ENCODE measurements at places on chromosomes 6 and 20. TPM values are rescaled to one million over a fixed set of nuclear protein-coding genes. Genes with fewer than 3 reads are reported as not detected.

GRCh38 chr6:4511641-4512020 lies 264.6 kb upstream of the CDYL start:
- DNase-seq = no peak

DNA sequence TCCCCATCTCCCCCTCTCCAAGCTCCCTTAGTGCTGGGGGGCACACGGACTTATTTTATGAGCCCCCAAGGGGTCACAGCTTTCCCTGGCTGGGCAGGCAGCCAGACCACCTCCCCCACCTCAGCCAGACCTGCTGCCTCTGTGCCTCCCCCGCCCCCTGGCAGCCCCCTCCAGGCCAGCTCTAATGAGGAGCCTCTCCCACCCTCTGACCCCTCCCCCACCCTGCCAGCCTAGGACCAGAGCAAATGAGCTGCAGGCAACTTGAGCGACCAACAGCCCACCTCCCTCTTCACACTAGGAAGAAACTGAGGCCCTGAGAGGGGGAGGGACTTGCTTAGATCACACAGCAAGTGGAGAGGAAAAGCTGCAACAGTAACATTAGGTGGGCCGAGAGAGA lies 1.9 kb downstream of the GDF5 start:
- DNase-seq = no peak

Gene SLC17A3
- not detected for total RNA-seq

GRCh38 chr6:158086054-158086503 lies 82.0 kb downstream of the SERAC1 start:
- no peak for DNase-seq

Gene EPB41L1
- total RNA-seq = 58.2 TPM

DNA sequence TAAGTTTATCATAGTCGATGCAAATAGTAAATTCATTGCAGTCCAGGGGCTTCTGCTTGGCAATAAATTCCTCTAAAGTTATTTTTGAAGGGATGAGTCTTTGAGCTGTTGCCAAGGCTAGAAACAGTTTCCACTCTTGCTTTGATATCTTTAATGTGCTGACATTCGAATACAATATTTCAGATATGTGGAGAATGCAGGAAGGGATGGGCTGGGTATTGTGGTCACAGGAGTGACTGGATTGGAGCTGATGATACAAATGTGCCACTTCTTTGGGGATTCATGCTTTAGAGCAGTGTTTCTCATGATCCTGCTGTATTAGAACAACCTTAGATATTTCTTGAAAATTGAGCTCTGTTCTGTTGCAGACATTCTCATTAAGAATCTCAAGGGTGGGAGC lies 139.0 kb downstream of the PRDM13 start:
- DNase-seq = no peak

Gene FHL5
- 5.1 TPM for total RNA-seq

DNA sequence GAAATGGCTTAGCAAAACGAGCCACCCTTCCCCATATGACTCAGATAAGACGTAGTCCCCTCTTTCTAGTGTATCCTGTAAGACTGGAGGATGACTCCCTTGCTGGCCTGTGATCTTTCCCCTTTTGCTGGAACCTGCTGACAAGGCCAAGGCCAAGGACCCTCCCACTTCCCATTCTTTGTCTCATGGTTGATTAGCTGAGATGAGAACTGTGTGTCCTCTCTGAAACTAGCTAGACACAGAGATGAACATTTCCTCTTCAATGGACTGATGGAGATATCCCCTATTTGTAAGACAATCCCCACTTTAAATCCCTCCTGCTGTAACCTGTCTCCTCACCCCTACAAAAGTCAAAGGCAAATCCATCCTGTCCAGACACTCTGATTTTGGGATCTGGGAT lies 33.4 kb upstream of the SCRT2 start:
- DNase-seq = no peak

GRCh38 chr6:105178110-105178509 lies 1.7 kb downstream of the POPDC3 start:
- no peak for DNase-seq

GRCh38 chr6:1659816-1660215 lies 50.1 kb downstream of the FOXC1 start:
- no peak for DNase-seq

DNA sequence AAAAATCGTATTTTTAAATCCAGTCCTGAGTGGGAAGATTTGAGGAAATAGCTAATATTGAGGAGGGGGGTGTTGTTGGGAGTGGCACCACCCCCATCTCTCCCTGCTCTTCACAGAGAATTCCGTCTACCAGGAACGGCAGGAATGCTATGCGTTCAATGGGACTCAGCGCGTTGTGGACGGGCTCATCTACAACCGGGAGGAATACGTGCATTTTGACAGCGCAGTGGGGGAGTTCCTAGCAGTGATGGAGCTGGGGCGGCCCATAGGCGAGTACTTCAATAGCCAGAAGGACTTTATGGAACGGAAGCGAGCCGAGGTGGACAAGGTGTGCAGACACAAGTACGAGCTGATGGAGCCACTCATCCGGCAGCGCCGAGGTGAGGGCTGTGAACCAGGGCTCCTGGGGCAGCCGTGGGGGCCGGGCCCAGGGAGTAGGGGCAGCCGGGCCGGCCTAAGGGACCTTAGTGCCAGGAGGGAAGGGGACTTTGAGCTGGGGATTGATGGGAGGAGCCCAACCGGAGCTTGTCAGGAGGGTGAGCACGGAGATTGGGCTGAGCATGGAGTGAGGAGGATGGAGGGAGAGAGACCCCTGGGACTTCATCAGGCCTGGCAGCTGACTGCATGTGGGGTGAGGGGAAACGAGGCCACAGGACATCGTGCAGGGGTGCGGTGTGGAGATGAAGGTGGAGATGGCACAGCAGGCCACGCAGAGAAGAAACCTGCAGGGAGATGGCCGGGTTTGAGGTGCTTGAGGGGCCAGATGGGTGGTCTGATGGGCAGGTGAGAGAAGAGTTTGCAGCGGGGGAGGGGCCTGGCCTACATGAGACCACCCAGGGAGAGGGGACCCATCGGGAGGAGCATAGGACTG lies 41.3 kb downstream of the HLA-DPB1 start:
- DNase-seq = no peak

DNA sequence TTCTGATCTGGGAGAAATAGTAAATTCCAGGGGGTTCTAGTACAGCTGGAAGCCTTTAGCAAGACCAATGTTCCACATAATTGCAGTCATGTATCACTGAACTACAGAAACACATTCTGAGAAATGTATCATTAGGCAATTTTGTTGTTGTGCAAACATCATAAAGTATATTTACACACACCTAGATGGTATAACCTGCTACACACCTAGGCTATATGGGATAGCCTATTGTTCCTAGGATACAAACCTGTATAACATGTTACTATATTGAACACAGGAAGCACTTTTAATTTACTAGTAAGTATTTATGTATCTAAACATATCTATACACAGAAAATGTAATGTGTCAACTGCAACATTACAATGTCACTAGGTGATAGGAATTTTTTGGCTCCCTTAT lies 525.9 kb upstream of the NRSN1 start:
- DNase-seq = no peak

Gene MLN
- total RNA-seq = not detected

DNA sequence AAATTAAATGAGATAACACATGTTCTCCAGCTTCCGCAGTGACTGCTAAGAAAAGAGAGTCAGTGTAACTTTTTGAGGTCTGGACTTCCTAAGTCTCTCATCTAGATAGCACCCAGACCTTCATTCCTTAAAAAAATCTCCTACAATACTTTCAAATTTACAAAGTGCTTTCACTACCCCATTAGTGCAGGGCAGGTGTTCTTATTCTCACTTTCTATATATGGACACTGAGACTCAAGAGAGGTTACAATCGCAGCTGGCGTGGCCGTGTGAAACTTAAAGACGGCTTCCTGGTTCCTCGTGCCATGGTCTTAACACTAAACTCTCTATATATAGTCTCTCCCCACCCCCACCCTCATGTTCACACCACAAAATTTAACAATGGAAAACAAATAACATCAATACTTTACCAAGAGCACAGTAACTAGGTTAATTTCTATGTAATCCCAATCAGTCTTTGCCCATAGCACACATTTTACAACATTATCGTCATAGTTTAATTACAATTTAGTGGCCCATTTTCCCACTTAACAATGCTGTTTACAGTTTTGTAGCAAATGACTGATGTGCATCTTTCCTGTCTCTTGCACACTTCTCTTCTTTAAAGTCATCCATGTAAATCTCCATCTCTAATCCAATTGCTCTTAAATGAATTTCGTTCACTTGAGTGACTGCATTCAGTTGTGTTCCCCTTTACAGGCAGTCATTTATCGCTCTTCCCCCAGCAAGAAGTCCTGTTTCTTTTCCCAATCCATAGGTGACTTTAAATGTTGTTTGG lies 78.8 kb upstream of the ARID1B start:
- DNase-seq = no peak

GRCh38 chr6:170203212-170203611 lies 87.7 kb downstream of the DLL1 start:
- DNase-seq = peak; percentile 24

DNA sequence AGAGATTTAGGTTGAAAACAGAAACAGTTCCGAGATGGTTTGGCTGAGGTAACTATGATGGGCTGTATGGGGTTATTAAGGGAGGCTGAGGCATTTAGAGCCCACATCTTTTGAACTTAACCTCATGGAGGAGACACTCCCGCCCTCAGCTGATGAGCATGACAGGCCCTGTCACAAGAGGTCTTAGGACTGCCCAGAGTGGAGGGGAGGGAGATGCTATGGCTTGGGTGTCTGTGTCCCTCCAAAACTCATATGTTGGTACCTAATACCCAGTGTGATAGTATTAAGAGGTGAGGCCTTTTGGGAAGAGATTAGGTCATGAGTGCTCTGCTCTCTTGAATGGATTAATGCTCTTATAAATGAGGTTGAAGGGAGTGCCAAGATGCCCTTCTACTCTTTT lies 126.6 kb downstream of the CDC5L start:
- DNase-seq = no peak

- DNase-seq = no peak
Measured at GRCh38 chr6:45473121-45473993, 95.6 kb upstream of the SUPT3H start.

GRCh38 chr6:1494671-1495070 lies 105.3 kb downstream of the FOXF2 start:
- DNase-seq = no peak

- no peak for DNase-seq
Measured at GRCh38 chr20:63494420-63495166, 4.3 kb downstream of the EEF1A2 start.

DNA sequence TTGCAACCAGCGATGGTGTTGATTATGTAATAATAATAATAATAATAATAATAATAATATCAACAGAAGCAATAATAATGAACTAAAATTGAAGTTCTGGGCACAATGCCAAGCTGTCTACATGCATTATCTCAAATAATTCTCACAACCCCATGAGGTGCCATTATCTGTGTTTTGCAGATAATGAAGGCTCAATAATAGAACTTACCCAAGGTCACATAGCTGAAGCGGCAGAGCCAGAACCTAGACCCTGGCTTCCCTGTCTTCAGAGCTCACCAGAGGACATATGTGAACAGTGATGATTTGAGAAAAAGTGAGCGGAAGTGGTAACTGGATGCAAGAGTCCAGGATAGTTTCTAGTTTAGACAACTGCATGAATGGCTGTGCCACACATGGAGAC lies 91.0 kb downstream of the HIVEP1 start:
- no peak for DNase-seq

Gene DDAH2
- 136 TPM for total RNA-seq

DNA sequence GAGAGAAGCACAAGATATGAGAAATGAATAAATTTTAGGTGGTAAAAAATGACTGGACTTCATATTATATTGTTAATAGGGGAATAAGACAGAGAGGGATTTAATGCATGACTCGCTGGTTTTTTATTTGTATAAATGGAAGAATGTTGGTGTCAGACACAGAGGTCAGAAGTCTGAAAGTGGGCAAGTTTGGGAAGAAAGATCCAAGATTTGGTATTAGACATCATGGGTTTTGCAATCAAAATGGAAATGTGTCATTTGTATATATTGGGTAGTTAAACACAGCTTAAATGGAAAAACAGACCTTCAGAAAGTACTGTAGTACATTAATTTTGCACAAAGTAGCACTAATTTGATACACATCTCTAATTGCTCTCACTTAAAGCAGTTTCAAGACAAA lies 96.2 kb downstream of the EYA4 start:
- no peak for DNase-seq

DNA sequence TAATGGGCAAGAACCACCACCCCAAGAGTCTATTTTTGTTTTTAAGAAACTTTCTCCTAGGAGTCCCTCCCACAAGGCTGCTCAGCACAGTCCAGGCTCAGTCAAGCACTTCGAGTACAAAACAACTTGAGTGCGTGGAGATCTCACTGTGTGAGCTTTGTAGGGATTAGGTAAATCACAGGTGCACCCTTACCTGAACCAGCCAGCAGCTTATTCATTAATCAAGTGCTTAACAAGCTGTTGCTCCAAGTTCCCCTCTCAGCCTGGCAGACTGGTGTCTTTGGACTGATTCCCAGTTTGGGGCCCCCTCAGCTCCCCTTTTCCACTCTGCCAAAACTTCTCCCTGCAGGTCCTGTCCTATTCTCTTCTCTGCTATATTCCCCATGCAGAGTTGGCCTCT lies 133.1 kb downstream of the LY86 start:
- DNase-seq = no peak

Gene C6orf141
- not detected for total RNA-seq

DNA sequence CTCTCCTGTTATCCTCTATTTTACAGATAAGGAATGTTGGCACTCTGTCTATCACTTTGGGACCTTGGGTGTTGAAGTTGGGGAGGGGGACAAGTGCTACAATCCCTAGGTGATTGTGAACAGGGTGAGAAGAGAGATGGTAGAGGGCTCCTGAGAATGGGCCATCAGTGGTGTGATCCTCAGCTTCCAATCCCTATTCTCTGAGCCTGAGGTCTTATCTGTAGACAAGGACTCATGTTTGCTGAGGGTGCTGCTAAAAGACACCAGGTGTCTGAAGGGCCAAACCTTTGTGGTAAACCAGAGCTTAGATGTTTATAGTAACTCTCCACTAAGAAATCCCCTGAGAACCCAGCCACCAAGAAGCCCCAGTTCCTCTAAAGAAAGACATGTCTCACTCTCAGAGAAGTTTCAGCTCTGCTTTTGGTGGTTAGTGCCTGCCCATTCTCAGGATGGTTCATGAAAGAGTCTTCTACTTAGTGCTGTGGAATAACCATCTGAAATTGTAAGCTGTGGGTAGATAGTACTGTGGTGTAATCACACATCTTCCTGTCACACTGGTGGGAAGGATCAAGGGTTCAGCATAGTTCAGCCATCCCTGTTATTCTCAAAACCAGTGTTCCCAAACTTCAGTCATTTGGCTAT lies 58.2 kb upstream of the IL20RA start:
- no peak for DNase-seq

Gene SLC4A11
- 1.1 TPM for total RNA-seq

- no peak for DNase-seq
Measured at GRCh38 chr20:17965042-17965697, 3.4 kb downstream of the SNX5 start.

Gene SOX18
- not detected for total RNA-seq

Gene BFSP1
- 2.5 TPM for total RNA-seq

DNA sequence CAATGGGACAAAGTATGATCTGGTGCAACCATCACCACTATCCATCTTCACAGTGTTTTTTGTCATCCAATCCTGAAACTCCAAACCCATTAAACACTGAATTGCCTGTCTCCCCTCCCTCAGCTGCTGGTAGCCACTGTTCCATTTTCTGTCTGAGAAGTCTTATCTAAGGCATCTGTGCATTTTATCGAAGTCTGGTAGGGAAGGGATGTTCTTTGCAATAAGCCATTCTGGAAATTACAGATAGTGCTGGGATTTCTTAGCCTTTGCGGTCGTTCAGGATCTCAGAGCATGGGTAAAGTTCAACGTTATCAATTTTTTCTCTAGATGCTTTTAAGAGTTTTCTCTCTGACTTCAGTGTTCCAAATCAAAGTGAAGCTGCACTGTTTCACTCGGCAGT lies 24.1 kb downstream of the KIF25 start:
- DNase-seq = no peak

Gene FRS3
- total RNA-seq = 6.3 TPM

All from Peyer's patch (tissue), 4 donors.